ENCODE measurements at places on chromosomes 13 and 19.

DNA sequence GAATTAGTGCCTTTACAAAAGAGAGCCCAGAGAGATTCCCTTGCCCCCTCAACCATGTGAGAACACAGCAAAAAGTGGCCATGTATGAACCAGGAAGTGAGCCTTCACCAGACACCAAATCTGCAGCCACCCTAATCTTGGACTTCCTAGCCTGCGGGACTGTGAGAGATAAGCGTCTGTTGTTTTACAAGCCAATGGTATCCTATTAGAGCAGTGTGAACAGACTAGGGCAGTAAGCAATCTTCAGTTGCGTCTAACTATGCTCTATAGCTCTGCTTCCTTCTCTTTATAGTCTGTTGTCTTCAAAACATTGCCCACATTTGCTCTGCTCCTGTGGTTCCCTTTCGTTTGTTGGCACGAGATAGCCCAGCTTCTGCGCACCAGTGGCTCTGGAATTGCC lies 109.5 kb upstream of the FNDC3A start:
- no peak for DNase-seq

- peak; percentile 95 for DNase-seq
Observed at GRCh38 chr19:21851596-21852345, 15.8 kb upstream of the ZNF43 start.

DNA sequence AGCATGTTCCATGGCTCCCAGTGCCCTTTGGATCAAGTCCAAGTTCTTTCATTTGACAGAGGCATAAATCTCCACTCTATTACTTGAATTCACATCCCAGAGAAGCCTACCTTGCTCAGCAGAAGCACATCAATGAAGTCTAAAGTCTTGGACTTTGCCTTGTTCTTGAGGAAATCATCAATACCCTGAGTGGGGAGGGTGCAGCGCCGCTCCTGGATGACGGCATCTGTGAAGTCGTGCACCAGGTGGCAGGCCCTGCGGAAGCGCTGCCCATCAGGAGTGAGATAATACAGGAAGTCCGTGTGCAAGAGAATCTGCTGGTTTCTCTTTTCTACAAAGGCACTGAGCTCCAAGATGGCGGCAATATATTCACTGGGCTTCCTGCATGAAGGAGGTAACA lies 10.6 kb downstream of the CYP4F11 start:
- DNase-seq, result no peak

DNA sequence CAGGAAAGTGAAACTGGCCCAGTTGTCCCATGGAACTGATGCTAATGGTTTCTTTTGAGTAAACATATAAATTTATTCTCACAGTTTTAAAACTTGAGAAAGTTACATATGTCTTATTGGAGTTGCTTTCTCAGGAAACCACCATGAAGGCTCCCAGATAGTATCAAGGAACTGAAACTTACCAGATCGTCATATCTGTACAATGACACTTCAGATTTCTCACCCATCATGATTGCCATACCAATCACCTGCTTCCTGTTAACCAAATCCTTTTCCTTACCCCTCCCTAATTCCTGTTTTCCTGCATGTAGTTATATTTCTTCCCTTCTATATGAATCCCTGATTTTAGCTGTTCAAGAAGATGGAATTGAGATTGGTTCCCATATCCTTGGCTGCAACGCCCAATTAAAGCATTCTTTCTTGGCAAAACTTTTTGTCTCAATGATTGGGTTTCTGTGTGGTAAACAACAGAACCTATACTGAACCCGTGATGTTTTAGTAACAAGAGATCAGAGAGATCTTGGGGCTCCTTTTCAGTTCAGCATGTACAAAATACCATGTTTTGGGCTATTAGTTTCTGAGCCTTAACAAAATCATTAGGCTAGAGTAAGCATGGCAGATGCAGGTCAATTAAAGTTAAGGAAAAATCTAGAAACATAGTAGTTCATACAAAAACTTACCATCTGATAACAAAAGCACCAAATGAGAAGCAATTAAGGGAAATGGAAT lies 781.3 kb upstream of the MIR17HG start:
- no peak for DNase-seq

DNA sequence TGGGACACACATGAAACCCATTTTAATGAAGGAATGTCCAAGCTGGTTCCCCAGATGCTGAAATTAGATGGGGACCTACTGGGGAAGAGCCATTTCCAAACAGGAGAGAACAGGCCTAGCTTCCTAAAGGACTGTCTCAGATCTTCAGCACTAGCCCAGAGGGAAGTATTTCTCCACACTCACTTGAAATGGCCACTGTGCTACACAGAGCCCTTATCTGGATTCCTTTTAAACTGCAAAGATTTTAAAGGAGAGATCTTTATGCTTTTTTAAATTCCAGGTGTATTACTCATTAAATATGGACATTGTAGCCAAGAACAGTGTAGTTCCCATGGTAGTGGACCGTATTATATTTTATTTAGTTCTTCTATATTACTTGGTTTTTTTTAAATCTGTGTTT lies 255.3 kb downstream of the SHISA2 start:
- DNase-seq, result no peak

DNA sequence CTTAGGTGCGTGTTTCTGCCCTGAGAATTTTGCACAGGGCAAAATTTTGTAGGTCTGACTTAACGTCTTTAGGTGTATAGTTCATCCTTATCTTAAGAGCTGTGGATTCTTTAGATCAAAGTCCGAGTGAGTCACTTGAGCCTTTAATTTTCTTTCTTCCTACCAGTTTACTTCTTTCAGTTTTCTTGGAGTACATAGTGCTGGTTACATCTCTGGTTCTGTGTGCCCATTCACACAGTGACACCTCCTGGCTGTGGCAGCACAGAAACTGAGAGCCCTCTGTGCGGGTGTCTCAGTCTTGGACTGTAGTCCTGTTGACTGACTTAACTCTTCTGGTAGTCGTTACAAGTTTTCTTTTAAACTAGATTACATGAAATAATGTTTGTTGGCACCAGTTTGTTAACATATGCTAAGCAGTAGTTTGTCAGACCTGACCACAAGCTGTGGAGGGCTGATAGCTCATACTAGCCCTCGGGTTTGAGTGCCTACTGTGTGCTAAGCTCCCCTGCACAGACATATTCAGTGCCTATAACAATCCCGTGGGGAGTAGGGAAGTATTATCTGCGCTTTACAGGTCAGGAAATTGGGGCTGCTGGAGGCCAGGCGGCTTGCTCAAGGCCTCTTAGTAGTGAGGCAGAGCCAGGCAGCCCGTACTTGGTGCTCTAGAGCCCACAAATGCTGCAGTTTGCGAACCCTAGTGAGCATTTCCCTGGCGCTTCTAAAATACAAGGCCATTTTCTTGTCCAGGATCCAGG lies 1.6 kb downstream of the GATAD2A start:
- DNase-seq, result no peak

GRCh38 chr13:36550177-36550576 lies 117.9 kb downstream of the CCNA1 start:
- no peak for DNase-seq

- DNase-seq, result no peak
Observed at GRCh38 chr19:5985098-5985783, 7.3 kb upstream of the RANBP3 start.

Measured in upper lobe of right lung (tissue), 1 donor.